Naive thymus-derived CD8-positive, alpha-beta T cell (primary cell): ENCODE measurements at places on chromosomes 5 and 9. TPM values are rescaled to one million over a fixed set of nuclear protein-coding genes. Genes with fewer than 3 reads are reported as not detected.
A peak's percentile ranks its signal among the peaks of the same experiment; 100 is the strongest.

GRCh38 chr9:85244856-85245255 lies 496.9 kb downstream of the AGTPBP1 start:
- H3K36me3 ChIP-seq = no peaks in the 10 kb centered on the region
- no peaks in the 10 kb centered on the region for H3K4me1 ChIP-seq
- no peak overlapping the region for H3K4me3 ChIP-seq
- DNase-seq = no peak

DNA sequence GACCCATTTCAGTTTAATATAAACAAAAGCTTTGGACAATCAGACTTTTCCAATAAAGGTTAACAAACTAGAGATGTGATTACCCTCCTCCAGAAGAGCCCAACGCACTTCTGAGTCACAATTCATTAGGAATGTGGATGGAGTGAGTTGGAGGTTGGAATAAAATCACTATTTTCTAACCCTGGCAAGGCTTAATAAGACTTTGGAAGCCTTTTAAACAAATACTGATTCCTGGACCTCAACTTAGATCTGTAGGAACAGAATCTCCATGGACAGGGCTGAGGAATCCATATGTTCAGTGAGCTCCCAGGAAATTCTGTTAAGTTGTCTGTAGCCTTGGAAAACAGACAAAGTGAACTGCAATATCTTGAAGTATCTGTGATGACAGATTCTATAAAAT lies 233.5 kb upstream of the ELL2 start:
- no peak overlapping the region for H3K27ac ChIP-seq
- H3K36me3 ChIP-seq = no peaks in the 10 kb centered on the region
- H3K27me3 ChIP-seq = peaks cover 14% of the 10 kb centered on the region
- no peak for DNase-seq
- H3K4me1 ChIP-seq = peaks cover 9% of the 10 kb centered on the region
- H3K4me3 ChIP-seq = no peak overlapping the region

DNA sequence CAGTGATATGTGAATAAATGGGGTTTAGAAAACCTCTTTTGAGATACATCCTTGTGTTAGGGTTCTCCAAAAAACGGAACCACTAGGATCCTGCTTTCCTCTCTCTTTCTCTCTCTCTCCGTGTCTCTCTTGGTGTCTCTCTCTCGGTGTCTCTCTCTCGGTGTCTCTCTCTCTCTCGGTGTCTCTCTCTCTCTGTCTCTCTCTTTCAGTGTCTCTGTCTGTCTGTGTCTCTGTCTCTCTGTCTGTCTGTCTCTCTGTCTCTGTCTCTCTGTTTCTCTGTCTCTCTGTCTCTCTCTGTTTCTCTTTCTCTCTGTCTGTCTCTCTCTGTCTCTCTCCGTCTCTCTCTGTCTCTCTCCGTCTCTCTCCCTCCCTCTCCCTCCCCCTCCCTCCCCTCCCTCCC lies 7.8 kb upstream of the TEX48 start:
- H3K36me3 ChIP-seq = no peaks in the 10 kb centered on the region
- no peak overlapping the region for H3K4me3 ChIP-seq
- peaks cover 18% of the 10 kb centered on the region for H3K4me1 ChIP-seq
- DNase-seq = no peak

- peaks cover 18% of the 10 kb centered on the region for H3K4me1 ChIP-seq
- peak; percentile 54 for DNase-seq
- no peak overlapping the region for H3K27ac ChIP-seq
- no peaks in the 10 kb centered on the region for H3K27me3 ChIP-seq
These were observed 12.9 kb downstream of the FLT4 start for GRCh38 chr5:180636403-180637075.

DNA sequence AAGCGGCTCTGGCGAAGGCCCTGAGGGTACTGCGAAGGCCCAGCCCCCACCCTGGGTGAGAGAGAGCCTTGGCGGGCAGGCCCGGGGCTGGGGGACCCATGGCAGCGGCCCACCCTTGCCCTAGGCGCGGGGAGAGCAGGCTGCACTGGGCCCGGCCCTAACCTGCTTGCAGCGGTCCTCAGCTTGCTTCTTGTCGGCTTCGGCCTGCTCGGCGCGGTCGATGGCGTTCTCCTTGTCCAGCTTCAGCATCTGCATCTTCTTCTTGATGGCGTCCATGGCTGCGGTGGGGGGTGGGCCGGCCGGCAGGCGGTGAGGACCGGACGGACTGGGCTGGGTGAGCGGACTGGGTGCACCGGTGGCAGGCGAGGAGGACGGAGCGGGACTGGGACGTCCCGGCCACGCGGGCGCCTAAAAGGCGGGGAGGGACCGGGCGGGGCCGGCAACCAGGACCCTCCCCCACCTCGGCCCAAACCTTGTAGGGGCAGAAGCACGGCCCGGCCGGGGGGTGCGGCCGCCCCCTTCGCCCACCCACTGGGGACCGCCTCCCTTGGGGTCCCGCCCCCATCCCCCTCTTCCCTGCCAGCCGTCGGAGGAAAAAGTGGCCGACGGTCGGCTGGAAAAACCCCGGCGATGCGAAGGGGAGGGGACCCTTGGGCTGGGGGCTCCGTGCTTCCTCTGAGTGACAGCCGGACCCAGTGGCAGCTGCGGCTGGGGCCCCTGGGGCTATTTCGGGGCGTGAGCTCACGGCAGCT lies at the start of gene TPM2:
TPM2 (minus strand) TSS at position 384 of the 752 bp plus-strand sequence; CDS start at position 276, 108 bp downstream.
- peak within 1 kb of the TSS; percentile 86 for H3K4me3 ChIP-seq
- H3K4me1 ChIP-seq = peaks cover 15% of the 10 kb centered on the region
- peak within 1 kb of the TSS; percentile 68 for H3K27ac ChIP-seq
- no peaks in the 10 kb centered on the region for H3K27me3 ChIP-seq

- no peaks in the 10 kb centered on the region for H3K27me3 ChIP-seq
- H3K27ac ChIP-seq = no peak overlapping the region
These were observed 372.1 kb downstream of the DTWD2 start for GRCh38 chr5:118616281-118616680.

DNA sequence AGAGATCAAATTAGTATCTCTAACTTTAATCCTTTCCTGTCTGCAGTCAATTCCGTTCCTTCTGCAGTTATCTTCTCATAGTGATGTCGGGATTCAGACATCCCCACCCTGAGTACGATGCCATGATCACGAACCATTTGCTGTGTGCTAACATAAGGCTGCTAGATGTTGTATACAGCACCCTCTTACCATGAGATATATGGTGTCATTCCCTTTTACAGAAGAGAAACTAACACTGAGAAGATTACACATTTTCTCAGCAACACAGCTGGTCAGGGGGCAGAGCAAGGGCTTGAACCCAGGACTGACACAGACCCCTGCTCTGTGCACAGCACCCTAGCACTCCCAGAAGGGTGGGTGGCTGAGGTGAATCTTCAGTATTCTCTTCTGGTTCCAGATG lies 46.9 kb upstream of the HSD17B4 start:
- H3K4me3 ChIP-seq = no peak overlapping the region
- peaks cover 51% of the 10 kb centered on the region for H3K4me1 ChIP-seq
- H3K36me3 ChIP-seq = no peaks in the 10 kb centered on the region
- DNase-seq = no peak

- no peak overlapping the region for H3K27ac ChIP-seq
- H3K4me3 ChIP-seq = no peak overlapping the region
- no peaks in the 10 kb centered on the region for H3K36me3 ChIP-seq
These were observed 9.7 kb downstream of the RGMB start for GRCh38 chr5:98783051-98783649.

DNA sequence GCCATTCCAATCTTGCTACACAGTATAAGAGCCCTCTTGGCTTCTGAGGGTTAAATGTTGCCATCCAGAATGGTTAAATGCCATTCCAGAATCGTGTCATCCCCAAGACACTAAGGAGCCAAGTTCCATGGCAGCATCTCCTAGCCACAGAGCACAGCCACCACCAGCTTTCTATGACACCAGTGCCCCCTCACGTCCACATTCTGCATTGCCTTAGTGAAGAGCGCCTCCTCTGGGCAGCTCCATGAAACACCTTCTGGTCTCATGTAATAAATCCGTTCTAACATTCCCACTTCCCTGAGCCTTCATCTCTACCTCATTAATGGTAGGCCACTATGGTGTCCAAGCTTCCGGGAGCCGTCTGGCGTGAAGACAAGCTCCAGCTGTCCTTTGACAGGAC lies 12.4 kb downstream of the CBY3 start:
- H3K36me3 ChIP-seq = no peaks in the 10 kb centered on the region
- no peak for DNase-seq
- H3K27ac ChIP-seq = no peak overlapping the region
- H3K27me3 ChIP-seq = no peaks in the 10 kb centered on the region
- H3K4me3 ChIP-seq = no peak overlapping the region

- no peaks in the 10 kb centered on the region for H3K27me3 ChIP-seq
- H3K4me3 ChIP-seq = no peak overlapping the region
- DNase-seq = no peak
- no peak overlapping the region for H3K27ac ChIP-seq
- peaks cover 5% of the 10 kb centered on the region for H3K36me3 ChIP-seq
- H3K4me1 ChIP-seq = no peaks in the 10 kb centered on the region
These were observed 64.6 kb upstream of the VCAN start for GRCh38 chr5:83406906-83407305.

Gene HDHD3
- polyA plus RNA-seq = 45.2 TPM

Gene POLR3G
- polyA plus RNA-seq = 1.9 TPM

Gene ADGRD2
- polyA plus RNA-seq = not detected

Gene AGXT2
- not detected for polyA plus RNA-seq

Gene COL15A1
- not detected for polyA plus RNA-seq
